ENCODE measurements at places on chromosomes 7 and 10. TPM values are rescaled to one million over a fixed set of nuclear protein-coding genes. Genes with fewer than 3 reads are reported as not detected.

The GIMAP7 gene
- polyA plus RNA-seq, result 555 TPM

The MPP7 gene
- 14.9 TPM for polyA plus RNA-seq

The IRF5 gene
- 25.6 TPM for polyA plus RNA-seq

The CRTAC1 gene
- not detected for polyA plus RNA-seq

The NAT16 gene
- not detected for polyA plus RNA-seq

The ARL4A gene
- 28.8 TPM for polyA plus RNA-seq

The PRR15 gene
- not detected for polyA plus RNA-seq

The LRRC18 gene
- polyA plus RNA-seq, result not detected

The LEP gene
- not detected for polyA plus RNA-seq

The PTPRZ1 gene
- polyA plus RNA-seq, result not detected

The SKIDA1 gene
- polyA plus RNA-seq, result not detected

The ZNF394 gene
- 68.6 TPM for polyA plus RNA-seq

The CDHR3 gene
- polyA plus RNA-seq, result 1.2 TPM

The KIAA1549 gene
- polyA plus RNA-seq, result not detected

The BTBD16 gene
- not detected for polyA plus RNA-seq

The PTPRN2 gene
- polyA plus RNA-seq, result 3.7 TPM

The STEAP4 gene
- not detected for polyA plus RNA-seq

The HOXA6 gene
- 0.52 TPM for polyA plus RNA-seq

The GNAT3 gene
- polyA plus RNA-seq, result not detected

The MYO1G gene
- 139 TPM for polyA plus RNA-seq

The SMKR1 gene
- 18.1 TPM for polyA plus RNA-seq

The ARL3 gene
- 3.9 TPM for polyA plus RNA-seq

The PRRT4 gene
- not detected for polyA plus RNA-seq

The HOXA7 gene
- 4.2 TPM for polyA plus RNA-seq

The SPDYE16 gene
- polyA plus RNA-seq, result not detected

The FAM25C gene
- not detected for polyA plus RNA-seq

The NXPH1 gene
- not detected for polyA plus RNA-seq

The SFMBT2 gene
- 1.5 TPM for polyA plus RNA-seq

The GIMAP4 gene
- polyA plus RNA-seq, result 420 TPM

The AKR1B1 gene
- polyA plus RNA-seq, result 173 TPM

The MOGAT3 gene
- polyA plus RNA-seq, result not detected

The GTPBP10 gene
- 31.3 TPM for polyA plus RNA-seq

The LIPJ gene
- polyA plus RNA-seq, result 0.29 TPM

Data from immature natural killer cell (primary cell).